Fibroblast of upper back skin (primary cell): ENCODE measurements at places on chromosomes 5 and 9.

DNA sequence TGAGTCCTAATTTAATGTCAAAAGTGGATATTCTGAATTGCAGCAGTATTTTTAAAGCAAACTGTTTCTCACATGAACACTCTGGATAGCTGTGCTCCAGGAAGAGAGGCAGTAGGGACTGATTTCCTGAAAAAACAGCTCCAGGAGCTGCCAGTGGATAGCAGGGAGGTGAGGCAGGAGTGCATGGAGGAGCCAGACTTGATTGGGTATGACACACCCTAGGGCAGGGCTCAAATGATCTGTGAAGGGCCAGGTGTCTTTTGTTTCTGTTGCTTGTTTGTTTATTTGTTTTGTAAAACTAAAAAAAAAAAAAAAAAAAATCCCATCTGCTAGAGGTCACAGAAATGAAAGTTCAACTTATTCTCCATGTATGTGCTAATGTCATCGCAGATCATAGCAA lies 83.4 kb downstream of the ADRB2 start:
- no peak for DNase-seq

DNA sequence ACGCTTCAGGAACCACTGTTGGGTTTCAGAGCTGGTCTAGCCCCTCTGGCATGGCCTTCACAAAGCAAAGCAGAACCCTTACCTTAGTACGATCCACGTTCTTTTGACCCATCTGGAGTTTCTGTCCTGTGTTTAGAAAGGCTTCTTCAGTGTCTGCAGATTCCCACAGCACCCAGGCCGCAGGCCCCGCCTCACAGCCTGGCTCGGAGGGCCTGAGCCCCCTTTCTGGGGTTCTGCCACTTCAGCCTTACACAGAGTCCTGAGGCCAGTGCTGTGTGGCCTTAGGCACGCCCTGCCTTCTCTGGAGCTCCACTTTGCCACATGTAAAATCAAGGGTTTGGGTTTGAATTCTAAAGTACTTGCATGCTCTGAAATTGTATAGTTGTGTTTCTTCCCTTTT lies 31.6 kb upstream of the PRDM12 start:
- no peak for DNase-seq

DNA sequence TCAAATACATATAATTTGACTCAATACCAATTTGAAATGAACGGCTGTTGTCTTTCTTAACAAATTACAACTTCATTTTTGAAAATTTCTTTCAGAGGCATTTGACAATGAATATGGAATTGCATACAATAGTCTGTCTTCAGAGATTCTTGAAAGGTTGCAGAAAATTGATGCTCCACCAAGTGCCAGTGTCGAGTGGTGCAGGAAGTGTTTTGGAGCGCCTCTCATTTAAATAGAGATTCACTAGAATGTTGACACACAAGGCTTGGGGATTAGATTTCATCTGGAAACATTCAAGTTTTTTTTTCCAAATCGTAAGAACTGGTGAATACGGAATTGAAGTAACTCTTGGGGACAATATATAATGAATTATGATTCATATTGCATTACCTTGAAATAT lies 8.1 kb downstream of the RPS6 start:
- peak; percentile 22 for DNase-seq

DNA sequence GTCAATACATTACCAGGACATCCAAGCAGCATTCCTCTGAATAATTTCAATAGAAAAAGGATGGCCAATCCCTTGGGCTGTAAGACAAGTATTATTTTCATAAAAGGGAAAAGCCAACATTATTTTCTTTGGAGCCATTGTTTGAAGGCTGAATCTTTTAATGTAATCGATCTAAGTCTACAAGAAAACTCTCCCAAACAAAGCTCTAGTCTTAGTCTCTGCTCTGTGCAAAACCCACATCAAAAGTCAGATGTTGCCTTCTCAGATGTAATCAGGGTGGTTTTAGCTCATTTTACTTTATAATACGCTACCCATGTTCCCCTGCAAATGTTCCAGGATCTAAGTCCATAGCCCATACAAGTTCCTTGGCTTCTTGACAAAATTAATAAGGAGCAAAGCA lies 325.6 kb downstream of the TRPM3 start:
- no peak for DNase-seq

GRCh38 chr5:29016067-29016466 lies 1977.7 kb upstream of the CDH9 start:
- DNase-seq: no peak
